ENCODE measurements at places on chromosomes 1 and 21. TPM values are rescaled to one million over a fixed set of nuclear protein-coding genes. Genes with fewer than 3 reads are reported as not detected.

NHLH1 gene
- 0.12 TPM for total RNA-seq

KRTAP20-2 gene
- not detected for total RNA-seq

CNIH3 gene
- 9.2 TPM for total RNA-seq

AADACL4 gene
- not detected for total RNA-seq

ANKRD35 gene
- total RNA-seq = 1.2 TPM

TSSK3 gene
- 1.6 TPM for total RNA-seq

LDLRAD1 gene
- total RNA-seq = not detected

CD1D gene
- total RNA-seq = not detected
